Stimulated activated CD4-positive, alpha-beta T cell treated with anti-CD3 and anti-CD28 coated beads, Interleukin-12 subunit alpha, Interleukin-12 subunit beta, amount 100 ng/mL, for 4 hours (primary cell): ENCODE measurements at places on chromosomes 7 and 10.

DNA sequence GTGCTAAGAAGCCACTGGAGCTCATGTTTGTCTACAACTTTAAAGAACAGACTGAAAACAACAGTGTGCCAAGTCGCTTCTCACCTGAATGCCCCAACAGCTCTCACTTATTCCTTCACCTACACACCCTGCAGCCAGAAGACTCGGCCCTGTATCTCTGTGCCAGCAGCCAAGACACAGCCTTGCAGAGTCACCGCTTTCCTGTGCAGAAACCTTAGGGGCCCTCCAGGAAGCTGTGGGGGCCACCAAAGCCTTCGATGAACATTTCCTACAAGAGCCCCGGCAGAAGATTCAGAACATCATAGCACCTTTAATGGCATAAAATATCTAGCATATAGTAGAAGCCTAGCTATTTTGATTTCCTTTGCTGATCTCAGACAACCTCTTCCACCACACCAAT is 88.0 kb upstream of the PRSS58 start:
- no peak for DNase-seq

GRCh38 chr7:17027143-17027788 is 145.5 kb upstream of the AGR3 start:
- no peak for DNase-seq

- no peak for DNase-seq
Observed at GRCh38 chr10:67259319-67259929, 333.6 kb downstream of the LRRTM3 start.

DNA sequence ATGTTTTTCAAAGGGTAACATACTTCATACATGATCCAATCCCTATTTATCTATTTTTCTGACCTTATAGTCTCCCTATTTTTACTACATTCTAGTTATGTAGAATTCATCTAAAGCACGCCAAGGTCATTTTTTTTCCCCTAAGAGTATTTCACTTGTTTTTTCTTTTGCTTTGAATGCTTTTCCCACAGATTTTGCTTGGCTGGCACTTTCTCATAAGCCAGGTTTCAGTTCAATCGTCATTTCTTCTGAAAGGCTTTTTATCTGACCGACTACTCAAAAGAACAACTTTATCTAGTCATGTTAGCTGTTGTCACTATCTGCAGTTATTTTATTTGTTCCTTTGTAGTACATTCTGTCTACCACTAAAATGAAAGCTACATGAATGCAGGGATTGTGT is 1274.6 kb downstream of the REEP3 start:
- no peak for DNase-seq

DNA sequence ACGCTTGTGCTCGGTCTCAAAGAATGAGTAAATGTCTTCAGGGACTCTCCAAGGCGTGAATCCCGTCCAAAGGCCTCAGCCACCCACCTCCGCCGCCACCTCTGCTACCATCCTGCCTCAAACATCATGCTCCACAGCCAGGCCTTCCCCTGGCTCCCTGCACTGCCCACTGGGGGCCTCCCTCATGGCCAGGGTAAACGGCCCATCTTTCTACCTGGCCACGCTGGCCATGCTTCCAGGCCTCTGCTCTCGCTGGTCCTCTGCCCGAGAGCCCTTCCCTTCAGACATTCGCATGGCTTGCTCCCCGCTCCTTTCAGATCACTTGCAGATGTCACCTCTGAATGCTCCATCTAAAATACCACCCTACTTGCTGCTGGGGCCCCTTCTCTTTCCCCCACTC is 40.2 kb downstream of the ZNF783 start:
- no peak for DNase-seq

GRCh38 chr10:114060456-114060855 is 16.8 kb downstream of the ADRB1 start:
- DNase-seq, result no peak

- DNase-seq, result no peak
Observed at GRCh38 chr7:140223515-140224221, 46.9 kb upstream of the KDM7A start.

- DNase-seq, result no peak
Observed at GRCh38 chr7:5375925-5376324, 47.7 kb downstream of the TNRC18 start.

GRCh38 chr10:75826846-75827245 is 395.4 kb downstream of the LRMDA start:
- no peak for DNase-seq

DNA sequence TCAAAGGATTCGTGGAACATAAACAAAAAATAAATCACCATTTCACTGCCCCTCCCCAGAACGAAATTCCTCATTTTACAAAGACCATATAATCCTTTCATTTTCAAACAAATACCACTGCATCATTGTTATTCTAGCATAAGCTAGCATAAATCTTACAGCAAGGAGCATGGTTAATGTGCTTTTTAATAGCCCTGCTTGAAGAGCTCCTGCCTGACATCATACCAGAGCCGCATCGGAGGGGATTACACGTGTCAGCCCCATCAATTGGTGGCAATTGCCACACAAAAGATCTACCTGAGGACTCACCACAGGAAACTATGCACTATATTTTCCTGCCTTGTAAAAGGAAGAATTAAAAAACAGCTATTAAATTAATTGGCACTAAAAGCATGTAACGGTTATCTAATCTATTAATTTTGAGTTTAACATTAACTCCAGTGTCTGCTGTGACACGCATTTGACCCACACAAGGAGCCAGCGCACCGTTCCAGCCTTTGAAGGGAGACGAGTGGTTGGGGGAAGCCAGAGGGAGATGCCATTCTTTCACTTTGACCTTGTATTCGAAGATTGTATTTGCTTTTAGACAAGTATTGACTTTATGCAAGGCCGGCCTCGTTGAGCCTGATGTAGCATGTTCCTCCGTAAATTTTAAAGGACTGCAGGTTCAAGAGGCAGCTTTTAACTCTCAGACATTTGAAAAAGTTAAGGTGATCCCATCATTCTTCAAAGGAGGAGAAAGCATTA is 261.1 kb upstream of the RNF32 start:
- no peak for DNase-seq

DNA sequence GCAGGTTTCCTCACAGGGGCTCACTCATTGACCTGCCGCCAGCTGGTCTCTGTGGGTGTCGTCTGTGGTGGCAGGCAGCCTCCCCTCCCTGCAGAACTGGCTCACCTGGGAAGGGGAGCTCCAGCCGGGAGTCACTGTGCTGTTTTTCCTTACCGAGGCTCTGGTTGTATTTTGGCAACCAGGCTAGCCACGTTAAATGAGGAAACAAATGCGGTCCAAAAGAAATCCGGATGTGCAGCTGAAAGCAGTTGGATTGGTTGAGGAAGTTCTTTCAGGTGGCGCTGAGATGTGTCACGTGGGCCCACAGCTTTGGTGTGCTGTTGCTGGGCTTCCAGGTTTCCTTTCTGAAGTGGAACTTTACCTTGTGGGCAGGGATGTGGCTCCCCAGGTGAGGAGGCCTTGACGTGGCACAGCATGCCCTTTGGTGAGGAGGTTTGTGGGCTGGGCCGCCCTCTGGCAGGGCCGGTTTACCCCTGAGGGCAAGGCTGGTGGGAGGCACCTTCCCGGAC is 14.2 kb downstream of the MTURN start:
- no peak for DNase-seq

DNA sequence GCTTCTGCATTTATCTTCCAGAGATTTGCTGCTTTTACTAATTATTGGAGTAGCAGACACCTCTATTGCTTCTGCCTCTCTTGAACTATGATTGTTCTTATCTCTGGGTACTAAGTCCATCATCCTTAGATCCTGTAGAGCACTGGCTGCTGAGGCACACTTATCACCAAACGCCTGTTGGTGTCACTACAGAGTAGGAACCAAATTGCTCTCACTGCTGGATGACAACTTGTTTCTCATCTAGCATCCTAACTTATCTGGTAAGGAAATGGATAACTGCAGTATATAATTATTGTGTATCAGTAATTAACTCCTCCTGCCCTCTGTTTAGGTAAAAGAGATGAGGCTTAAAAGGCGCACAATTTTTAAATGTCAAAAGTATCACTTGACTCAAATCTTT is 1059.4 kb downstream of the NRG3 start:
- DNase-seq, result no peak

- no peak for DNase-seq
Observed at GRCh38 chr10:78557433-78557925, 511.3 kb upstream of the ZMIZ1 start.

- DNase-seq, result peak; percentile 3
Observed at GRCh38 chr10:22992075-22992474, 64.2 kb downstream of the ARMC3 start.

- DNase-seq, result no peak
Observed at GRCh38 chr7:129644634-129645230, 33.2 kb downstream of the NRF1 start.

- DNase-seq, result peak; percentile 41
Observed at GRCh38 chr7:67377939-67378862, 381.6 kb downstream of the TYW1 start.

DNA sequence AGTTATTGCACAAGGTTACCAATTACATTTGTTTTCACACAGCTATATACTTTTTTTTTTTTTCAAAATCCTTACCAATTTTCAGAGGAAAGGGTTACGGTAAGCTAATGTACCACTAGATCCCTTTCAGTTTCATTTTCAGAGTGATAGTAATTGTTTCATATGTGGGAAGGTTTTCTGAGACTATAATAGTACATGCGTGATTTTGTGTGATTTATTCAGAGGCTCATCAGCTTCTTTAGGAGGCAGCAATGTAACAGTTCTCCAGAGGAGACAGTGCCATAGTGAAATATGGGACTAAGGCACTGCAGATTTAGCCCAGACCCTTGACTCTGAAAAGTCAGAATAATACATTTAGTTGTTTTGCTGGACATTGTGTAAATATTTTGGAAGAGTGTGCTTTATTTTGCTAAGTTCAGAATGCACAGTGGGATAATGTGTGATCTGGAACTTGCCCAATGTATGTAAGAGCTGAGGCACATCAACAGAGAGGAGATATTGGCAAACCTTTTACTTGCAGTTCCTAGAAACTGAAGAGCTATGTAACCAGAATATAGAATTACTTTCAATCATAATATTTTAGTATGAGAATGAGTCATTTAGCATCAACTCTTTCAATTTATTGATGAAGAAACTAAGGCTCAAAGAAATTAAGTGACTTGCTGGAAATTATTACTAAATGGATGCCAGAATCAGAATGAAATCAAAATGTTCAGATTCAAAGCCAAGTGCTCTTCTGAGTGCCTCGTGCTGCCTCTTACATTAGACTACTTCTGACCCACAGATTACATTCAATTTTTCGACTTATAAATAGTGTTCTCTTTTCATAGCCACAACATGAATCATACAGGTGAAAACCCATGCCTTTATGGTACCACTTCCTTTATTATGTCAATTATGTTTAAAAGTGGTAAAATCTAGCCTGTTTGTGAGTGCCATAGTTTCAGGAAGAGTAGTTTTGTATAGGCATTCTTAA is 207.7 kb upstream of the TEX47 start:
- DNase-seq, result no peak

DNA sequence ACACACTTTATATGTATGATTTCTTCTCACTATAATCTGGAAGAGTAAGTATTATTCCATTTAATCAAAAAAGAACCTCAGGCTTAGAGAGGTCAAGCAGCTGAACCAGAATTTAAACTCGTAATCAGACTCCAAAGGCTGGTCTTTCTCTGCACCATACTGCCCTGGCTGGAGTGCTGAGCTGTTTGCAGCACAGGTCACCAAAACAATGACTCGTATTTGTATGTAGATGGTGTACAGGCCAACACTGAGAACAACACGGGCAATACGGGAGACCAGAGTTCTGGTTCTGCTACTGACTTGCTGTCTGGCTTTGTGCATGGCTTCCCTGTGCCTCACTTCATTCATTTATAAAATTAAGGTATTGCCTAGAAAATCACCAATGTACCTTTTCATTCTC is 57.9 kb downstream of the CDCA7L start:
- DNase-seq, result no peak

DNA sequence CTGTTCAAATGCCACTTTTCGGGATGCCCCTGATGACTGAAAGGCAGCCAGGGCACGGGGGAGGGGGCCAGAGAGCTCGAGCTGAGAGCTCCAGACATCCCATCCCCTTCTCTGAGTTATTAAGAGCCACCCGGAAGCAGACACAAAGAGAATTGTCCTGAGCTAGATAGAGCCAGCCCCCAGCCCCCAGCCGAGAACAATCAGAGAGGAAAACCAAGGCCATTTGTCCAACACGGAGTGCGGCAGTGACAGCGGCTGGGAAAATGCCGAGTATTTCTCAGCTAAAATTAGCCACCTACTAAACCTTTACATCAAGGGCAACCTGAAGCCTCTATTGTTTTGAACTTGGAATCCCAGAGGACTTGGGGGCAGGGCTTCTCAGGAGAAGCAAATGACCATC is 51.0 kb downstream of the UNC5B start:
- DNase-seq, result no peak

GRCh38 chr7:132251327-132251659 is 325.0 kb downstream of the PLXNA4 start:
- no peak for DNase-seq

DNA sequence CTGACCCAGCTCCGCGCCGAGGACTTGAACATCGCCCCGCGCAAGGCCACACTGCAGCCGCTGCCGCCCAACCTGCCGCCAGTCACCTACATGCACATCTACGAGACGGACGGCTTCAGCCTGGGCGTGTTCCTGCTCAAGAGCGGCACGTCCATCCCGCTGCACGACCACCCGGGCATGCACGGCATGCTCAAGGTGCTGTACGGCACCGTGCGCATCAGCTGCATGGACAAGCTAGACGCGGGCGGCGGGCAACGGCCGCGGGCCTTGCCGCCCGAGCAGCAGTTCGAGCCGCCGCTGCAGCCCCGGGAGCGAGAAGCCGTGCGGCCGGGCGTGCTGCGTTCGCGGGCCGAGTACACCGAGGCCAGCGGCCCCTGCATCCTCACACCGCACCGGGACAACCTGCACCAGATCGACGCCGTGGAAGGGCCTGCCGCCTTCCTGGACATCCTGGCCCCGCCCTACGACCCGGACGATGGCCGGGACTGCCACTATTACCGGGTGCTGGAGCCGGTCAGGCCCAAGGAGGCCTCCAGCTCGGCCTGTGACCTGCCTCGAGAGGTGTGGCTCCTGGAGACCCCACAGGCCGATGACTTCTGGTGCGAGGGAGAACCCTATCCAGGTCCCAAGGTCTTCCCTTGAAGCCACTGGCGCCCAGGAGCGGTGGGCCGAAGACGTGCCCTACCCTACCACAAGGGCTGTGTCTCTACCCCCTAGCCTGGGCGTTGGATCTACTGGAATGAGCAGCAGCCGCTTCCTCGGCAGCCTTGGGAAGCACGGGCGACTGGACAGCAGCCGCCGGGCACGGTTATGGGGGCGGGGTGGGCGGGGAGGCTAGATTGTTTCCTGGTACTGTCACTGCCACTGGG is 945 bp downstream of the ADO start:
- peak; percentile 11 for DNase-seq

DNA sequence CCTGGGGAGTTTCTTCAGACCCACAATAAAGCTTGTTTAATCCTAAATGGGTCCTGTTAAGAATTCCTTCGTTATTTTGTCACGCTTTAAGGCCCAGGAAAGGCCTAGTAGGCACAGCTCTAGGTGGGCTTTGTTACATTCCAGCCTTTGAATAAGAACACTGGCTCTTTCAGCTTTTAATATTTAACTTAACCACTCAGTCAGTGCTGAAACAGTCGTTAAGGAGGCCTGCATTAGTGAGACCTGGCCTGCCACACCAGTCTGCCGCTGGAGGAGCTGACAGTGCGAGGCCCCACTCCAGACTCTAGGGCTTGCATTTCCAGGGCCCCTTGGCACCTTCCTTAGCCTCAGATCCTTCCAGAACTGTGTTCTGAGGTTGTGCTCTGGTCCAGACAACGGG is 351.4 kb downstream of the GLRX3 start:
- DNase-seq, result no peak
